Uterus (tissue), 4 donors: ENCODE measurements at places on chromosomes 7 and 10. TPM values are rescaled to one million over a fixed set of nuclear protein-coding genes. Genes with fewer than 3 reads are reported as not detected.

Gene TRIM50
- not detected for total RNA-seq

Gene AKR1C1
- 7.6 TPM for total RNA-seq

Gene MCM7
- total RNA-seq = 45.2 TPM

Gene LDB3
- total RNA-seq = 33.4 TPM

Gene NXPH1
- not detected for total RNA-seq

Gene FAM180A
- 12.6 TPM for total RNA-seq

Gene TMEM196
- total RNA-seq = not detected

Gene CNNM1
- total RNA-seq = 1.7 TPM

Gene CABCOCO1
- total RNA-seq = 1.9 TPM

Gene PWWP2B
- 27.6 TPM for total RNA-seq

Gene IKZF5
- 3.1 TPM for total RNA-seq

- no peak for DNase-seq
Measured at GRCh38 chr10:74290708-74291107, 139.7 kb downstream of the ADK start.

DNA sequence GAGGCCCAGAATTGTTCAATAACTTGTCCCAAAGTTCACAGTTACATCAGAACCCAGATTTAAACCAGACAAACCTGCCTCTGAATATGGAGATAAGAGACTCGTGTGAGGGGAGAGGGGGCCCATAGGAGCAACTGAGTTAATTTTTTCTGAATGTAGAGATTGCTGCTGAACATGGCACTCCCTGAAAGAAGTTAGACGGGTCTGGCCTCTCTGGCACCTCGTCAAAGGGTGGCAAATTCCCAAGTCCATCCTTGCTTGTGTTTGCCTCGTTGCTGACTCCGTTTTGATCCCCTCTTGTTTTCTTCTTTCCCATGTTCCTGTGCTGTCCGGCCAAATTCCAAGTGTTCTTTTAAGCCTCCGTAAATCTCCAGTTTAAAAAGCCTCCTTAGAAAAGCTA, 35.2 kb upstream of the YAE1 start:
- DNase-seq = no peak

- DNase-seq = no peak
Measured at GRCh38 chr7:129262324-129262723, 37.5 kb downstream of the AHCYL2 start.

DNA sequence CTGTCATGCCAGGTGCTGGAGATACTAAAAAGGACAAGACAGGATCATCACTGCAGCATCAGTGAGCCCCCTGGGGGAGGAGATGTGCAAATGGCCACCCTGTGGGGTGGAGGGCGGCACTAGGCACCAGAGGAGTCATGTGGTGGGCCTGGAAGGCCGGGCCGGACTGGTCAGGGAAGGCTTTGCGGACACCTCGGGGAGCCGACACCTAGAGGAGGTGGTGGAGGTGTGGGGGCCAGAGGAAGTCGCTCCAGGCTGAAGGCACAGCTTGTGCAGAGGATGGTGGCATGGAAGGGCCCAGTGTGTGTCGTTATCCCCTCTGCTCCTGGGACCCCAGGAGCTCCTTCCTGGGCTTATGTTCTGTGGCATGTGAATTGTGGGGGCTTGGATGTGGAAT, 437.7 kb downstream of the RPS24 start:
- DNase-seq = no peak

DNA sequence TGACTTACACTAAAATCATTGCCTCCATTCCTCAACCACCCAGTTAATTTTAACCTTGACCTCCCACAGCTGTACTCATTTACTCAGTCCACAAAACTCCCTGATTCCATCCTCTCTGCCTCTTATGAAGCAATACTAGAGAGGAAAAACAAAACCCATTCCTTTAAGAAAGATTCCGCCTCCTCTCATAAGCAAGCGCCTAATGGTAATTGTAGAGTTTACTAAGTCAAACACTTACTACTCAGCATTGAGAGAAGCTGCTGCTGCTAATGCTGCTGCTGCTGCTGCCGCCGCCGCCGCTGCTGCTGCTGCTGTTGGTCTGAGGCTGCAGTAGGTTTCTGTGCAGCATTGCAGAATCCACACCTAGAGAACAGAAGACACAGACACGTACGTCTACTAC, 2.1 kb upstream of the ADD3 start:
- no peak for DNase-seq

GRCh38 chr10:123269017-123269552, 114.9 kb downstream of the BUB3 start:
- DNase-seq = no peak

DNA sequence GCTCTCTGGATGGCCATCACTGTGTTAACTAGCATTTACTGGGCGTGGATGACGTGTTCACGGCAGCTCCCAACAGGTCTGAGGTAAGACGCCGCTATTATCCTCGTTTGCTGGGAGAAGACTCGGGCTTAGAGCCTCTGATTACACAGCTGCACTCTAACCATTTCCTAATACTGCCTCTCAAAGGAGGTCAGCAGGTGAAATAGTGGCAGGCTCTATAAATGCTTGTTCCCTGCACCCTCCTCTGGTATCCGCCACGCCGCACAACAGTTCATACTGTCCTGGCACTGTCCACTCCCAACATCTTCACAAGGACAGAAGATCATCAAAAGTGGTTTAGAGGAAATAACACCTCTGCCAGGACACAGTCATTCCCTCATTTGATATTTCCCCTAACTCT, 28.3 kb downstream of the HIPK2 start:
- DNase-seq = no peak

GRCh38 chr7:123431075-123431614, 103.2 kb downstream of the IQUB start:
- no peak for DNase-seq

DNA sequence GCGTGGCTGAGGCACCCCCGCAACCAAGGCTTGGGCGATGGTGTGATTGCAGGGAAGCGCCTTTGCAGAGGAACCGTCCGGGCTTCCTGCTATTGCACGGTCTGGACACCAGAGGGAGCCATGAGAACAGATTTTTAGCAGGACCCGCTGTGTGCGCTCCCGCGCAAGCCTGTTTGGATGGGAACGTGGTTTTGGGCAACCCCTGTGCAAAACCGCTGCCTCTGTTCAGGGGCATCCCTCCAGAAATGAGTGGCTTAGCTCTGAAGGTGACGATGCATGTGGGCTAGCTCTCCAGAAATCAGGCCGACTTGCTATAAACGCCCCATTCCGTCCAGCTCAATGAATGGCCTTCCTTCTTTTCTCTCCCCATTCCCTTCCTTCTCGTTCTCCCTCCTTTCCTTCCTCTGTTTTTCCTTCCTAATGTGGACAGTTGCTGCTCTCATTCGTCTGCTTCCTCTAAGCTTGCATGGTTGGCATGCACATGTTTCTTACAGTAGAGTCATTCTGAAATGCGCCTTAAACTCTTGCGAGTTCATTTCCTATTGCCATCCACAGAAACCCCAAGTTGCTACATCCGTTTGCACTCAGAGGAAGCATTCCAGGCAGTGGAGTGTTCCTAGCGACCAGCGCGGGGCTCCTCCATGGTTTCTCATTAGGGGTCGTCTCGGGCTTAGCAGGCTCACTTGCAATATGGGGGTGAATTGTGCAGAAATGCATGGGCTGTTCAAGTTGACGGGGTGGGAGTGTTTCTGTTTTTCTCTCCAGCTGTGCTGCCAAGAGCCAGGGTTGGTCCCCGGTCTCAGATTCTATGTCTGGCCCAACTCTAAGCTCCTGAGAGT, 302.5 kb upstream of the GALNT17 start:
- peak; percentile 47 for DNase-seq

- no peak for DNase-seq
Measured at GRCh38 chr10:89904755-89905154, 203.4 kb downstream of the KIF20B start.

DNA sequence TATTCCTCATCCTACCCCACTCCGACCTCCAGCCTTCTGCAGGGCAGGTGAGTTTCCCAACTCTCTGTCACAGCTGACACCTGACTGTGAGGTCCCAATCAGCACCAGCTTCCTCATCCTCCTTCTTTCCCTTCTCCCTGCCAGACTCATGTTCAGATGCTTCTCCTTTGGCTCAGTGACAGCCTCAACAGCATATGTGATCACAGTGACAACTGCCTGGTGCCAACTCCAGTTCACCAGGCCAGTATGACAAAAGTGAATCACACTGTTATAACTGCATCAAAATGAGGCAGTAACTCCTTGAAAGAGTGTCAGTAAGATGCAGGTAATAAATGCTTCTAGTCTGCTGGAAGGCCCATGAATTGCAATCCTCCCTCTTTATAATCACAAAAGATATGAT, 46.8 kb upstream of the NFE2L3 start:
- DNase-seq = no peak

GRCh38 chr7:54426406-54426805, 115.8 kb upstream of the VSTM2A start:
- no peak for DNase-seq

- DNase-seq = no peak
Measured at GRCh38 chr10:10644676-10645385, 372.8 kb upstream of the CELF2 start.

DNA sequence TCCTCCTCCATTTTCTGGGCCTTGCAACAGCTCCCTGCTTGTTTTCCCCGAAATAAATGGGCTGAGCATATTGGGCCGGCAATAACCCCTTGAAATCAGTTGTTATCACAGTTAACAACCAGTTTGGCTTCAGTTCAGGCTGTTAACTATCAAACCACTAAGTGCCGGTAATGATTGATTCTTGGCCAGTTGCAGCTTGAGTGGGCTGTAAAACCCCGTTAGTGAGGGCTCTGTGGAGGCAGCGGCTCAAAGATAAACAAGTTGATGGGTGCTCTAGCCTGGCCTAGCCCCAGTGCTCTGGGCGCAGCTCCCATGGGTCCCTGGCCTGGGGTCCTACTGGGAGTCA, 8.3 kb downstream of the FGF8 start:
- no peak for DNase-seq

DNA sequence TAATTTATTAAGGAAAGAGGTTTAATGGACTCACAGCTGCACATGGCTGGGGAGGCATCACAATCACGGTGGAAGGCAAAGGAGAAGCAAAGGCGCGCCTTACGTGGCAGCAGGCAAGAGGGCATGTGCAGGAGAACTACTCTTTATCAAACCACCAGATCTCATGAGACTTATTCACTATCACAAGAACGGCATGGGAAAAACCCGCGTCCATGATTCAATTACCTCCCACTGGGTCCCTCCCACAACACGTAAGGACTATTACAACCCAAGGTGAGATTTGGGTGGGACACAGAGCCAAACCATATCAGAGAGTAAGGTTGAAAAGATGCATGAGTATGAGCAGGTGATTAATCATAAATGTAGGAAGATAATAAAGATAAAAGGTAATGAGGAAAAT, 3.2 kb upstream of the JCAD start:
- DNase-seq = no peak

DNA sequence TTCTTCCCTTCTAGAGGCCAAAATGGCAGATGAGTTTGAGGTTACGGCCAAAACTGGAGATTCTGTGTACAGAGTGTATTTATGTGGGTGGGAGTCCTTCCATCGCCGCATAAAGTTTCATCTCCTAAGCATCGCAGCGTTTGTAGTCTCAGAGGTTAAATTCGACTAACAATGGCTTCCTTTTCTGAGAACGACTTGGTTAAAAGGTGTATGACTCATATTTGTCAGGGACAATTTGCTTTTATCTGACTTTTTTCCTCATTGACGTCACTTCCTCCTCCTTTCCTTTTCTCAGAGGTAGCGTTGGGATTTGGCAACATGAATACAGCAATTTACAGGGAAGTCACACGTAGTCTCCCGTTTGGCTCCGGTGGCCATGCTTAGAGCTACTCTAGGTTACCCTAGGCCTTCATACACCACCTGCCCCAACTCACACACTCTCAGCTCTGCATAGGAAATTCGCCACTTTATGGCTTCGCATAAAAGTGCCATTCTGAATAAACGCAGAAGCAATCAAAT, 37.6 kb upstream of the TCF7L2 start:
- DNase-seq = peak; percentile 53

- DNase-seq = no peak
Measured at GRCh38 chr10:36703179-36703578, 422.2 kb upstream of the ANKRD30A start.

GRCh38 chr10:29174389-29174788, 114.5 kb upstream of the LYZL1 start:
- DNase-seq = no peak

DNA sequence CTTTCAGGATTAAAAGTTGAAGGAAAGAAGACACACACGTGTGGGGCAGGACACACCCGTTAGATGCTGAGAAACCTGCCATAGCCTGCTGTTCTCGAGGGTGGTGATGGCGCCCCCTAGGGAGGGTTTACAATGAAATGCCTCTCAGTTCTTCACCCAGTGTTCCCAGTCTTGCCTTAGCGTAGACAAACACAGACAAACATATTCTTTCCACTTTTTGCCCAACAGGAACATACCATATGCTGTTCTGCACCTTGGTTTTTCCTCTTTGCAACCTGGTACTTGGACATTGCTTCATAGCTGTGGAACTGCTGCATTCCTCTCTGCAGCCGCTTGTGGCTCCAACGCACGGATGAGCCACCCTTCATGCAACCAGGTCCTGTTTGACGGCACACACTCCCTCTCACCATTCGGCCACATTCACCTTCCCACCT, 23.3 kb upstream of the HSPA12A start:
- DNase-seq = no peak

DNA sequence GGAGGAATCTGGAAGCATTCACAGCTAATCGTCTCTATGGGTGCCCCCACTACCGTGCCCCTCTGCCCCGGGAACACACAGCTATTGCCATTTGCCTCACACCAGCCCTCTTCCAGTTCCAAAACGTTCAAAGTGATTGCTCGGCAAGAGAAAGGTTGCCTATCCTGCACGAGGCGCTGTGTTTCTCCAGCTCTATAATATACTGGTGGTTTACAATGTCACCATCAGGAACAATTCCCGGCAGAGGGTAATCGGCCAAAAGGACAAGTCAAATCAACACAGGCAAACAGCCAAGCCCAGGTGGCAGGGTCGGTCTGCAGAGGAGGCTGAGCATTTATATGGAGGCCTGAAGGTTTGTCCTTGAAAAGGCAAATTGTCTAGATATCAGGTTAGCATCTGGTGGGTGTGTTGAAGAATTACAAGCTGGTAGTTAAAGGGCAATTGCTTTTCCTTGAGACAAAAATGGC, 29.2 kb upstream of the TNS3 start:
- no peak for DNase-seq

GRCh38 chr7:33192695-33193291, 63.4 kb downstream of the BBS9 start:
- DNase-seq = no peak

DNA sequence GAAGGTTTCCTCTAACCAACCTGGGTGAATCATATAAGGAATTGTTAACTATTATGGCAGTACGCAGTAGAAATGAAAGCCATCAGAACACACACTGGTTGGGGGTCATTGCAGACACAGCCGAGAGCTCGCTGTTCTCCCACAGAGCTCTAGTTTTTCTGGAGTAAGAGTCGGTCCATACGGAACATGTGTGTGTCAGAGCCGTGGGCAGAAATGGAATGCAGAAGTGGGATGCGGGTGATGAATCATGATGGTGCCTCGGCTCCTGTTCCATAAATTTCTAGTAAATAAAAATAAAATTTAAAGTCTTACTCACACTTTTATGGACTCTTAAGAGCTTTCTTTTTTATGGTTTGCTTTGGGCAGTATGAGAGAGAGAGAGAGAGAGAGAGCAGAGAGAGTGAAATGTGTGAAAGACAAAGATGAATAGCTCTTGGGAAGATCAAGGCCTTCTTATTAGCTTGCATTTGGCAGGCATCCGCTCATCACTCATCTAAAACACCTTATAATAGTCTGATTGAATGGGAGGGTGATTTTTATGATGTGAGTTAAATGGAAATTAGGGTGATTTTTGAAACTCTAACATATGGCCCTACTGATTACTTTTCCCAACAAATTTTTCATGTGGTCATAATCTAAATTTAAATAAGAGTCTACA, 98.8 kb upstream of the PFKP start:
- DNase-seq = peak; percentile 20

GRCh38 chr7:36015733-36016132, 137.3 kb upstream of the EEPD1 start:
- DNase-seq = no peak
